ENCODE measurements at places on chromosomes 3 and 15. TPM values are rescaled to one million over a fixed set of nuclear protein-coding genes. Genes with fewer than 3 reads are reported as not detected.

- H3K27ac ChIP-seq = no peak overlapping the region
- no peak overlapping the region for H3K4me3 ChIP-seq
- no peaks in the 10 kb centered on the region for H3K36me3 ChIP-seq
- H3K27me3 ChIP-seq = no peaks in the 10 kb centered on the region
- H3K4me1 ChIP-seq = no peaks in the 10 kb centered on the region
- no peak for DNase-seq
Observed at GRCh38 chr15:88161636-88162035, 94.9 kb downstream of the NTRK3 start.

The CLDN18 gene
- not detected for total RNA-seq

DNA sequence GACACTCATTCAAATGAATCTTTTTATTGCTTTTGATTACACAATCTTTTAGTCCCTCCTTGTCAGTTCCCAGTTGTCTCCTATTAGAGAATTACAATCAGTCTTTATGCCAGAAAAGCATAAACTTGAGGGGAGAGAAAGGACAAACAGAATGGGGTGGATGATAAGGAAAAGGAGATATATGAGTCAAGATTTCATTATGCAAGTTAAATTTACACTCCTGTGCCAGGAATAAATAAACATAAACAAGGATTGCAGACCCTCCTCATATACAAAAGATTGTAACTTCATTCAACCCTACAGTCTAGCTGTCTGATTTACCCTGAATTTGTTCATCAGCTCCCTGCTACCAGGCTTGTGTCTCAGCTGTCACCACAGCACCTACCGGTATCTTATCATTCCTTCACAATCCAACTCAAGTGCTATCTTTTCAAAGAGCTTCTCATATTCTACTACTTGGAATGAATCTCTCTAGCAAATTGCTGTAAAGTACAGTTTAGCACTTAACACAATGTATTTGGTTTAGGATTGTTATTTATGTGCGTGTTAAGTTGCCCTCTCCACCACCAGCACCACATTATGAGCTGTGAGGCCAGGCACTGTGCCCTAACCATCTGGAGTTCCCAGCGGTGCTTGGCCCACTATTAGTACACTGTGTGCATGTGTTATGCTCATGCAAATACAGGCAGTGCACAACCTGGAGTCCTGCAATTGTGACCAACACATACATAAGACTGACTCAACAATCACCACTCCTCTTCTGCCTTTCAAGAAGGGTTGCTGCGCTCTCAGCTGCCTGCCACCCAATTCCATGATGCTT is 504.1 kb downstream of the TBL1XR1 start:
- no peaks in the 10 kb centered on the region for H3K36me3 ChIP-seq
- H3K4me1 ChIP-seq = no peaks in the 10 kb centered on the region
- no peak for DNase-seq

GRCh38 chr15:65076486-65077290 is at the start of gene KBTBD13:
Gene KBTBD13 (plus strand): TSS chr15:65076746. CDS start chr15:65076816, 70 bp downstream.
- no peak for DNase-seq
- H3K27ac ChIP-seq = no peak within 1 kb of the TSS
- H3K4me1 ChIP-seq = peaks cover 16% of the 10 kb centered on the region
- H3K36me3 ChIP-seq = no peaks in the 10 kb centered on the region
- H3K4me3 ChIP-seq = no peak within 1 kb of the TSS

The IGSF10 gene
- total RNA-seq = not detected

- peaks cover 47% of the 10 kb centered on the region for H3K4me1 ChIP-seq
- DNase-seq = peak; percentile 53
- peaks cover 25% of the 10 kb centered on the region for H3K36me3 ChIP-seq
- H3K4me3 ChIP-seq = no peak overlapping the region
- no peaks in the 10 kb centered on the region for H3K27me3 ChIP-seq
- H3K27ac ChIP-seq = peak overlapping the region; percentile 91
Observed at GRCh38 chr3:71111784-71112440, 471.6 kb downstream of the FOXP1 start.

The ZPLD1 gene
- total RNA-seq = not detected

The BUB1B gene
- total RNA-seq = 91.0 TPM

DNA sequence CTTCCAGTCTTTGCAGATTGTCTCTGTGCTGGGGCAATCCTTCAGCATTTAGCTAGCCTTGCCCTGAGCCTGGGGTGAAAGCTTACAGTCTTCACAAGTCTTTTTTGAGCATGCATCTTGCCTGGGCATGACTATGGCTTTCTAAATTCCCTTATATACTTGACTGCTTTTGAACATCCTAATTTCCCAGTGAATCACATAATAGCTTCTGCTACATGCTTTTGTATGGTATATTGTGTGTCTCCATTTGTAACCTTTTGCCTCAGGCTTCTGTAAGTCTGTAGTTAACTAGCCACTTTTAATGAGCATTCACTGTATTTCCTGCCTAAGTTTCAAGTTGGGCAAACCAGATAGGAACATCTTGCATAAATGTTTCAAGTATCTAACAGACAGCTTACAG is 76.8 kb downstream of the CHCHD4 start:
- H3K4me3 ChIP-seq = no peak overlapping the region
- no peaks in the 10 kb centered on the region for H3K4me1 ChIP-seq
- H3K36me3 ChIP-seq = no peaks in the 10 kb centered on the region
- H3K27me3 ChIP-seq = no peaks in the 10 kb centered on the region
- DNase-seq = no peak

The CPN2 gene
- not detected for total RNA-seq

The NR1I2 gene
- total RNA-seq = 0.08 TPM

DNA sequence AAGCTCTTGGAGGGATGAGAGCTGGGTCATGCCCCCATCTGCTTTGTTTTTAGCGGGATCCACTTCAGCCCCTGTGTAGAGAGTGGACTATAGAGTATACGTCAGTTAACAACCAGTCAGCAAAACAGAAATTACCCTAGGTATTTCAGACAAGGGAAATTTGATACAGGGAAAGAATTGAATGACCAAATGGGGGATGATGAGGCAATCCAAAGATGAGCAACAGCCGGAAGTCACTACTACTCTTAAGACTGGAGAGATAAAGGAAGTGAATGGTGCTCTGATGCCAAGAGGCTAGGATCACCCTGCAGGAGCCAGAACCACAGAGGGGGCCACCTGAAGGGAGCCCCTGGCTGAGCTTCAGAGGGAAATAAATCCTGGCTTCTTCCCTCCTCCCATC is 1.7 kb upstream of the GPR62 start:
- H3K27ac ChIP-seq = no peak overlapping the region
- no peak overlapping the region for H3K4me3 ChIP-seq
- peaks cover 9% of the 10 kb centered on the region for H3K4me1 ChIP-seq
- peaks cover 24% of the 10 kb centered on the region for H3K36me3 ChIP-seq

The ENTPD3 gene
- not detected for total RNA-seq

The CFAP161 gene
- total RNA-seq = not detected

GRCh38 chr3:141528800-141529199 is 42.0 kb downstream of the RASA2 start:
- DNase-seq = no peak
- no peak overlapping the region for H3K27ac ChIP-seq
- H3K36me3 ChIP-seq = peaks cover 7% of the 10 kb centered on the region
- no peaks in the 10 kb centered on the region for H3K27me3 ChIP-seq

GRCh38 chr3:8445861-8446260 is 55.8 kb upstream of the LMCD1 start:
- H3K4me3 ChIP-seq = no peak overlapping the region
- H3K36me3 ChIP-seq = no peaks in the 10 kb centered on the region
- H3K27ac ChIP-seq = no peak overlapping the region
- peaks cover 13% of the 10 kb centered on the region for H3K4me1 ChIP-seq

The FMN1 gene
- 2.3 TPM for total RNA-seq

DNA sequence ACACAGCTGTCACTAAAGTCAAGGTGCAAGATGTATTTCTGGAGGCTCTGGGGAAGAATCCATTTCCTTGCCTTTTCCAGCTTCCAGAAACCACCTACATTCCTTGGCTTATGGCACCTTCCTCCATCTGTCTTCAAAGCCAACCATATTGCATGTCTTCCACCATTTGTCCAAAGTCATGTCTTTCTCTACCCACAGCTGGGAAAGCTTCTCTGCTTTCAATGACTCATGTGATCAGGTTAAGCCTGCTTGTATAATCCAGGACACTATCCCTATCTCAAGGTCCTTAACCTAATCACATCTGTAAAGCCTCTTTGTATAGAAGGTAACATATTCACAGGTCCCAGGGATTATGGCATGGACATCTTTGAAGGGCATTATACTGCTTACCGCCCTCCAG is 14.2 kb downstream of the ARHGAP31 start:
- H3K27ac ChIP-seq = peak overlapping the region; percentile 65
- H3K36me3 ChIP-seq = peaks cover 23% of the 10 kb centered on the region
- H3K4me3 ChIP-seq = no peak overlapping the region
- DNase-seq = no peak
- no peaks in the 10 kb centered on the region for H3K27me3 ChIP-seq

- no peaks in the 10 kb centered on the region for H3K4me1 ChIP-seq
- DNase-seq = no peak
- no peaks in the 10 kb centered on the region for H3K27me3 ChIP-seq
Observed at GRCh38 chr3:69472093-69472492, 86.2 kb upstream of the FRMD4B start.

- H3K27me3 ChIP-seq = no peaks in the 10 kb centered on the region
- H3K4me3 ChIP-seq = no peak overlapping the region
- H3K27ac ChIP-seq = no peak overlapping the region
- DNase-seq = no peak
- H3K4me1 ChIP-seq = no peaks in the 10 kb centered on the region
Observed at GRCh38 chr3:174158674-174159073, 700.5 kb upstream of the NAALADL2 start.

- no peaks in the 10 kb centered on the region for H3K27me3 ChIP-seq
- no peak overlapping the region for H3K4me3 ChIP-seq
- H3K27ac ChIP-seq = no peak overlapping the region
- H3K4me1 ChIP-seq = peaks cover 55% of the 10 kb centered on the region
- DNase-seq = no peak
- H3K36me3 ChIP-seq = peaks cover 14% of the 10 kb centered on the region
Observed at GRCh38 chr15:73984208-73984979, 7.7 kb downstream of the STOML1 start.

- no peak overlapping the region for H3K27ac ChIP-seq
- H3K36me3 ChIP-seq = peaks cover 67% of the 10 kb centered on the region
- H3K4me3 ChIP-seq = no peak overlapping the region
- H3K27me3 ChIP-seq = no peaks in the 10 kb centered on the region
- peaks cover 6% of the 10 kb centered on the region for H3K4me1 ChIP-seq
- no peak for DNase-seq
Observed at GRCh38 chr15:63587527-63587926, 9.7 kb upstream of the FBXL22 start.

DNA sequence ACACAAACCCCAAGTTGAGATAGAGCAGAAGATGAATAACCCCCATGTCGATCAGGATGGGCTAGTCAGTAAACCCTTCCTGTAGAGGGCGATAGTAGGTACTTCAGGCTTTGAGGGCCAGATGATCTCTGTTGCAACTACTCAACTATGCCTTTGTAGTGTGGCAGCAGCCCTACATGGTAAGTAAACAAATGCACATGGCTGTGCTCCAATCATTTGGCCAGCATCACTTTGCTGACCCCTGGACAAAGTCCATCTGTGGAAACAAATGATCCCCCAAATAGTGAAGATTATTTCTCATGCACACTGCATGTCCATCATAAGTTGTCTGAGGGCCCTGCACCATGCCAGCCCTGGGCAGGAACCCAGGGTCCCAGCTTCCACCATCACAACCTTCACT is 402.2 kb upstream of the PROK2 start:
- DNase-seq = no peak
- peaks cover 14% of the 10 kb centered on the region for H3K4me1 ChIP-seq
- H3K36me3 ChIP-seq = no peaks in the 10 kb centered on the region
- H3K4me3 ChIP-seq = no peak overlapping the region

DNA sequence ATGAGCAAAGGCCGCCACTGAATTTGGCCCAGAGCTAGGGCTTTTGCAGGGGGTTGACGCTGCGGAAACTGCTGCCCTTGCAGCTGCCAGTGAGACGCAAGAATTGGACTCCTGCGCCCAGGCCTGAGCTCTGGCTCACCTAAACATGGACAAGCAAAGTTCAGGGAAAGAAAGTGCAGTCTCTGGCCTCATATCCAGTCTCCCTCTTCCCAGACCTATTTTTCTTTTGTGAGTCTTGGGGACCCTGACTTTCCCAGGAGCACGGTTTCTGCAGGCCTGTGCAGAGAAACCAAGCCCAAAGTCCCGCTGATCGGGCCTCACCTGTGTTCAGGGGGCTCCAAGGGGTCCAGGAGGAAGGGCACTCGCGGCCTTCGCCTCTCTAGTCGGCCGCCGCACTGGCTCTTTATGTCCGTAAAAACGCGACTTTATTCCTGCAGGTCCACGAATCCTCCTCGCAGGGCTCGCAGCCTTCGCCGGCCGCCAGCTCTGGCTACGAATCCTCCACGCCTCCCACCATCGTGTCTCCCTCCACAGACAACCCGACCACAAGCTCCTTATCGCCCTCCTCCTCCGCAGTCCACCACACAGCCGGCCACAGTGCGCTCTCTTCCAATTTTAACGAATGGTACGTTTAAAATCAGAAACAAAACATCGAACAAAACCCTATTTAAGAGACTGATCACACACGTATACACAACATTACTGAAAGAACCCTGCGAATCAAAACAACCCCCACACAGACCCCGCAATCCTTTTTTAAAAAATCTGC is 3.9 kb downstream of the ZIC1 start:
- no peak overlapping the region for H3K4me3 ChIP-seq
- peaks cover 4% of the 10 kb centered on the region for H3K4me1 ChIP-seq
- no peak overlapping the region for H3K27ac ChIP-seq
- H3K27me3 ChIP-seq = no peaks in the 10 kb centered on the region
- H3K36me3 ChIP-seq = peaks cover 26% of the 10 kb centered on the region

GRCh38 chr3:113214917-113215595 is 3.7 kb downstream of the BOC start:
- H3K36me3 ChIP-seq = no peaks in the 10 kb centered on the region
- H3K27ac ChIP-seq = no peak overlapping the region

The GP9 gene
- not detected for total RNA-seq

The RAB43 gene
- total RNA-seq = 7.9 TPM

The OCA2 gene
- total RNA-seq = not detected

The SPESP1 gene
- not detected for total RNA-seq

The ITPKA gene
- total RNA-seq = 5.7 TPM

- peaks cover 23% of the 10 kb centered on the region for H3K36me3 ChIP-seq
- DNase-seq = no peak
- H3K4me3 ChIP-seq = peak overlapping the region; percentile 88
- H3K4me1 ChIP-seq = peaks cover 80% of the 10 kb centered on the region
- H3K27ac ChIP-seq = peak overlapping the region; percentile 84
Observed at GRCh38 chr3:129603991-129604749, 2.3 kb downstream of the PLXND1 start.

All from SJSA1 (cell line).